Heart left ventricle (tissue), 16 donors: ENCODE measurements at places on chromosomes 11 and 22. TPM values are rescaled to one million over a fixed set of nuclear protein-coding genes. Genes with fewer than 3 reads are reported as not detected.

GRCh38 chr11:93100211-93100610 is 97.6 kb downstream of the SLC36A4 start:
- no peak for DNase-seq

DNA sequence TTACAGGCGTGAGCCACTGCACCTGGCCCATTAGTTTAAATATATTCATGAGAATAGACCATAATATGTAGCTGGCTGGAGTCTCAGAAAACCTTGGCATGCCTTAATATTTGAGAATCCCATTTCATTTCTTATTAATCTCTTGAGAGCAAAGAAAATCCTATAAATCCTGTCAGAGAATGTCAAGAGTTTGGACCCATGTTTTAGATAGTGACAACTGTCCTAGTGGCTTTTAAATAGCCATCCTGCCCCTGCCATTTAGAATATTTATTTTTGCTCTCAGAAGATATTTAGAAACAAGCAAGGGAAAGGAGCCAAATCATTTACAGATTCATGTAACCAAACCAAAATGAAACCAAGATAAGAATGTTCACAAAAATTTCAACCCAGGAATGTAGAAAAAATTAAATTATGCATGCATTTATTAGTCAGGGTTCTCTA is 107.2 kb downstream of the SWAP70 start:
- DNase-seq: no peak

DNA sequence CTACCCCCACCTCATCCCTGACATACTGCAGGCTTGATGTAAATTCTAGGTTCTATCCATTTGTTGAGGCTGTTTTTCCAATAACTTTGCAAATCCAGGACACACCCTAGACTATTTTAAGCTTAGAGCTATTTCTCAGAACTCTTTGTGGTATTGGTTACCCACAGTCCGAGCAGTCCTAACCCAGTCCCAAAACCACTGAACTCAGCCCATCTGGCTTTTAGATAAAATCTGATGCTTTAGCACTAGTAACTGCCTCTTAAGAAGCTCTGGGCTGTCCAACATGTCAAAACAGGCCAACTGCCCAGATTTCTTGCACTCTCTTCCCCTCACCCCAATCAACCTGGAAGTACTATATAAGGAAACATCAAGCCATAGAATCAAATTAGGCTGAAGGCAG is 344.4 kb upstream of the CADM1 start:
- no peak for DNase-seq

DNA sequence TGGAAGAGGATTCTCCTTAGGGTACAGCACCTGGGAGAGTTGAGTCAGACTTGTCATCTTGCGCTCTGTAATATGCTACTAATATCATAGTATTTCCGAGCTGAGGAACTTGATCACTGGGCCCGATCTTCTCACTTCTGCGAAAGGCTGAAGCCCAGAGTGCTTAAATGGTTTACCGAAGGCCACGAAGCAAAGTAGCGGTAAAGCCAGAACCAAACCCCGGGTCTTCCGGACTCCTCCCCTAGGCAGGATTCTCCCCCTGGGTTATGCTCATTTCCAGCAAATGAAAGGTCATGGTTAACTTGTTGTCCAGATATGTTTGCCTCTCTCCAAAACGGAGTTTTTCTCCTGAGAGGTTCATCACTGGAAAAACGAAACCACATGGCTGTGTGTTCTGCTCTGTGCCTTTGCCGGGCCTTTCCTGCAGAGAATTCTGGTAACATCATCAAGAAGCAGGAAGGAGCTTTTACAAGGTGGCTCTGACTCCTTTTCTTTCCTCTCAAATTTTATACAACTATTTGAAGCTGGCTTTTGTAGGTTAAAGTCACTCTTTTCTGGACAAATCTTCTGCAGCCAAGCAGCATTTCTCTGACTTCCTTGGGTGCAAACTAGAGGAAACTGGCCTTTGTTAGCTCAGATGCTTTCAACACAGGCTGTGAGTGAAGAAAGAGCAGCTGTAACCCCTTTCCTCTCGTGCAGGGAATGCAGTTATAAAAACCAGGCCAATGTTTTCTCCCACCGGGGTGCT is 35.5 kb downstream of the UBASH3B start:
- peak; percentile 23 for DNase-seq

DNA sequence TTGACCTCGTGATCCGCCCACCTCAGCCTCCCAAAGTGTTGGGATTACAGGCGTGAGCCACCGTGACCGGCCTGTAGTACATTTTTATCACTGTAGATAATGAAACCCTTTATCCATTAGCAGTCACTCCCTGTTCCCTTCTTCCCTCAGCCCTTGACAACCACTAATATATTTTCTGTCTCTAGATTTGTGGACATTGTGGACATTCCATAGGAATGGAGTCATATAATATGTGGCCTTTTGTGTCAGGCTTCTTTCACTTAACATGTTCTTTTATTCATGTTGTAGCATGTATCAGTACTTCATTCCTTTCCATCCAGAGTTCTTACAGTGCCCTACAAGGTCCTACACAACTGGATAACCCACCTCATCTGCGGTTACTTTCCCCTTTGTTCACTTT is 30.5 kb downstream of the RRM1 start:
- DNase-seq: no peak

GRCh38 chr11:27158456-27159334 is 118.1 kb downstream of the BBOX1 start:
- no peak for DNase-seq

GRCh38 chr11:106101370-106101769 is 23.9 kb downstream of the AASDHPPT start:
- no peak for DNase-seq

DNA sequence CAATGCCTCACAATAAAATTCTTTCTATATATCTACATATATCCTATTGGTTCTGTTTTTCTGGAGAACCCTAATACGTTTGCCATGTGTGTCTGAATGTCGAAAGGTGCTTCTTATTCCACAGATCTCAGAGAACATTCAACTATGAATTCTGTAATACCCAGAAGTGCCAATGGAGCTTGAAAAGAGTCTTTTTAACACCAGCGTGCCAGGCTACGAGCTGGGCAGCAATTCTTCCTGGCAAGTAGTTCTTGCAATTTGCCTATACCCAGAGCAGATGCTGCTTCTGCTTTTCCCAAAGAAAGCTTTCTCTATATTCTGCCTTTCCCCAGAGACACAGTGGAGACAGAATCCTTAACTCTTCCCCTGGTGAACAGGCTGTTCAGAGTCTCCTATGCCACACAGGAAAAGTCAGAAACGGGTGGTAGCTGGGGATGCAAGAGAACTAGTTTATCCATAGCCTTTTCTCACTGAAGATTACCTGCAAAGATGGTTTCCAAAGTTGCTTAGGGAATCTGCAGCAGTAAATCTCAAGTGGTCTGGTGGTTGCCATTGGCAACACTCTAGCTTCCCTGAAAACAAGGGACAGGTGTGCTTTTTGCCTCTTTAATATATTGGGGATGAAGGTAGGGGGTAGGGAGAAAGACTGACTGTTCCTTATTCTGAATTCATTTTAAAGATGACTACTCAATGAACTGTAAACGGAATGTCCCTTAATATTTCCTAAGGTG is 16.8 kb upstream of the PAFAH1B2 start:
- no peak for DNase-seq

DNA sequence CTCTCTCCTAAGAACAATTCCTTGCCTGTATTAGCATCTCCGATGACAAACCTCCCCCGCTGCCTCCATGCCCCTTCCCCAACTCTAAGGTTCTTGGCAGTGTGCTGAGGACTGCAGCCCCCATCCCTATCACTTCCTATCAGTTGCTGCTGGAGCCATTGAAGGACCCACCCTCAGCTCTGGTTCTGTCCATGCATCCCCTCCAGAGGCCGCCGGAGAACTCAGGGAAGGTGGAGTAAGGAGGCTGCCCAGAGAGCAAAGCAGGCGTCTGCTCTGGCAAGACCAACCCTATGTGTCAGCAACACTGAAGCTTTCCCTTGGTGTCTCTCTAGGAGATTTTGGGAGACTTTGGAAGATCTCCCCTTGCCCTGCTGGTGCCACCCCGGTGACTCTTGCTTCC is 1139.5 kb downstream of the TBC1D22A start:
- DNase-seq: no peak

MMP12 gene
- total RNA-seq: not detected

MAJIN gene
- not detected for total RNA-seq

OR10V1 gene
- not detected for total RNA-seq

GRCh38 chr11:12224537-12224893 is 114.1 kb downstream of the MICAL2 start:
- peak; percentile 80 for DNase-seq

- DNase-seq: no peak
These were observed 326.6 kb downstream of the MN1 start for GRCh38 chr22:27474711-27475547.

KDM4F gene
- not detected for total RNA-seq

DNA sequence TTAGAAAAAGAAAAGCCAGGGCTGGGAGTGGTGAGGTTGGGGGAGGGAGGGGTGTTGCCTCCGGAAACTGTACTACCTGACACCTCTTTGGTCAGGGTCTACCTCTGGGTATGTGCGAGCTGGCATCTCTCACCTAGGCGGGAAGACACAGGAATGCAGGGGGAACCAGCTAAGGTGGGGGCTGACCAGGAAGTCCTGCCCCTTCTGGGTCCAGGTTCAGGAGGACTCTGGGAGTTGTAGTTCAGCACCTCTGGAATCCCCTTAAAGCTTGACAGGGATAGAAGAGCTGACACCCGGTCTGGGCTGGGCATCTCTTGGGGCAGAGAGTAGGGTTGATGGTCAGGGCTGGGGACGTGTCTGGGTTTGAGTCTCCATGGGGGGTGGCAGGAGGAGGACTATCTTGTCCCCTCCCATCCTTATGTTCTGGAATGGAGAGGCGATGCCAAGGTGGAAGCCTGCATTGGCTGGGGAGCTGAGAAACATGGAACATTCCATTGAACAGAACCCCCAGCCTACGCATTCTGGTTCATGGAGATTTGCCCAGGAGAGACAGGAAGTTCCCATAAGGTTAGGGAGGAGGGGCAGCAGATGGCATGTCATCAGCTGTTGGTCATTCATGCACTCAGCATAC is 2.1 kb upstream of the KIAA1671 start:
- DNase-seq: no peak

FAM89B gene
- total RNA-seq: 56.9 TPM

INSC gene
- total RNA-seq: 0.67 TPM

DNA sequence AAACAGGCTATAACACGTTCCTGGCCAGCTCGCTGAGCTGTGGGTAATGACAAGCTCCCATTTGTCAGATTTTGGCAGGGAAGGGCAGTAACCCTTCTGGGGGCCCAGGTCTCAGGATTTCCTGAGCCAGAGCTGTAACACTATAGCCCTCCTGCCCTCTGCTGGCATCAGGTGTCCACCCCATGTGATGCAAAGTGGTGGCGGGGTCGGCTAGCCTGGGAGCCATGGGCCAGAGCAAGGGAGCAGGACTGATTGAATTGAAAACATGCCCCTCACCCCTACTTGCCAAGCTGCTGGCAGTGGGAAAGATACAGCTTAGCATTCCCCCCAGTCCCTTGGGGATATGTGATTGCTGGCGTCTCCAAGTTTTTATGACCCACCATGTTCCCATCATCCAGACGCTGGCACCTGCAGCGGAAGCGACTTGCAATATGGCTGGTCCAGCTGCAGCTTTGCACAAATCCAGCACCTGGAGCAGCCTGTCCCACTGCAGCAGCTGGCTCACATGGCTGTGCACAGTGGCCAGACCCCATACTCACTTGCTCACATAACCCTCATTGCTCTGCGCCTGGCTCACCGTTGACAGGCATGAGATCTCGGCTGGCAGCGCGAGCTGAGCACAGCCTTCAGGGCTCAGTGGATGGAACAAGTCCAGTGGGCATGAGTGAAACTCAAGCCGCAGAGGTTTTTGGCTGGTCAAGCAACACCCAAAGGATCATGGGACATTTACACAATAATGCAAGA is 1147.8 kb downstream of the JRKL start:
- no peak for DNase-seq

DNA sequence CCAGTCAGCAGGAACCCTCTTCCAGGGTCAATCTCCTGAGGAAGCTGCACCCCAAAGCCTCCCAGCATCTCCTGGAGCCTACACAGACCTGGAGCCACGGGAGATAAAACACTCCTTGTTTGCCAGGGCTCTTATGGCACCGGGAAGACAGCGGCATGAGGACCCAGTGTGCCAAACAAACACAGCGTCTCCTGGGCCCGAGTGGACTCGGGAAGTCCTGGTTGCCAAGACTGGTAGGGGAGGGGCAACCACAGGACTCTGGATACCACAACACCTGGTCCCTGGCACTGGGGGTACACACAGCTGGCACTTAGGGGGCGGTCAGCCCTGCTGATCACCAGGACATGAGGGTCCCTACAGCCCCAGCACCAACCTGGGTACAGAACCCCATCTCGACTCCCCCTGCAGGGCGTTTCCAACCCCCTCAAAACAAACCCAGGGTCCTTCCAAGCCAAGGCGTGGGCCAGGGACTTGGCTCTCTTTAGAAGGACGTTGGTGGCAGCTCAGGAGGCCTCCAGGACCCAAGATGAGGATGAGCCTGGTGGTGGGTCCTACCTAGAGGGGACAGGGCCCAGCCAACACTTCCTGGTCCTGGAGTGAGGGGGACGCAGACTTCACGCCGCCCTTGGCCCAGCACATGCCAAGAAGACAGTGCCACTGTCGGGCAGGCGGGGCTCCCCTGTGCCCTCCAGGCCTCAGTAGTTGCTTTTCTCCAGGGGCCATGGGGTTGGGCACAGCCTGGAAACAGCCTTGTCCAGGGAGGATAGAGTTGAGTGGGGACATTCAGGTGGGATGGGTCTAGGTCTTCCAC is 85.0 kb downstream of the CELSR1 start:
- DNase-seq: no peak

AMBRA1 gene
- total RNA-seq: 14.7 TPM

GRCh38 chr11:108727665-108728064 is 62.8 kb downstream of the DDX10 start:
- DNase-seq: no peak

DNA sequence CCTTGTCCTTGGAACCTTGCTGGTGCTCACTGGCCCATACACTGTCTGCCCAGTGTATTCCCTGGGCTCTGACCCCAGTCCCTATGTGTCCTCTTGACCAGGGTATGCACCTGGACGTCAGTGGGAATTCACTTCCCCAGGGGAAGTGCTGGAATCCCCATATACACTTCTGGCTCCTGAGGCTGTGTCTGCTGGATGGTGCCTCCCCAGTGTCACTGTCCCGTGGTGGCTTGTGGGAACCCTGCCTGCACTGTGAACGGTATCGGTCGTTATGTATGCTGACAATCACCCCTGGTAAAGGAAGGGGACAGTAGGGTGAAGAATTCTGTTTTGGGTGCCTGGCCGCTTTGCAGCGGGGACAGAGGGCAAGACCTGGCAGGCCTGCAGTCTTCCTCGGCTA is 95.9 kb downstream of the RRM1 start:
- DNase-seq: no peak

DNA sequence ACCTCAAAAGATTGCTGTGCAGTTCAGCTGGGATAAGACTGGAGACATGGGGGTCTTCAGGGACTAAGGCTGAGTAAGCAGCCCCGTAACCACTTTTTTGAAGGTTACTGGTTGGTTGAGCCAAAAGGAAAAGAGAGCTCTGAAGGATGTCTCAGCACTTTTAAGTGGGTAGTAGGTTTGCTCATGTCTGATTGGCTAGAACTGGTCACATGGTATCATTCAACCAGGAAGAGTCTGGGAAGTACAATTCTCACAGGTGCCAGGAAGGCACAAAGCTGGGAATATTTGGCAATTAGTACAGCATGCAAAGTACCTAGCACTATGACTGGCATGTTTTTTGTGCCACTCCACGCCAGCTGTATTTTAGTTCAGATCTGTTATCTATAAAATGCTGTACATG is 58.1 kb downstream of the SNX19 start:
- DNase-seq: no peak
